ENCODE measurements at places on chromosomes 6 and 20.

DNA sequence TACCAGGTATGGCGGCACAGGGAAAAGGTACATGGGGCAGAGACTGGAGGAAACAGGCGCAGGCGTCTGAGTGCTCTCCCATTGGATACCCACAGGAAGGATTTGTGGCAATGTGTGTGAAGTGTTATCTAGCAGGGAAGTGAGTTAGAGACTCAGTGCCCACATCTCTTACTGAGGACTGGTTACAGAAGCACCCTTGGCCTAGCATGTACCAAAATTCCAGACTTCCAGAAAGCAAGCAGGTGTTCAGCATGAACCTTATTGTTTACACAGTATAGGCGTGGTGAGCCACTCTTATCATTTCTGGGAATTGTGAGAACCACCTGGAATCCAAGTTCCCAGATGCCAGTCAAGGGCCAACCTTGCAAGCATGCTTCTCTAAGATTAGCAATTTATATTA, 14.2 kb downstream of the MANBAL start:
- DNase-seq, result no peak

GRCh38 chr20:1491860-1492642, 831 bp upstream of the SIRPB2 start:
- DNase-seq, result no peak

DNA sequence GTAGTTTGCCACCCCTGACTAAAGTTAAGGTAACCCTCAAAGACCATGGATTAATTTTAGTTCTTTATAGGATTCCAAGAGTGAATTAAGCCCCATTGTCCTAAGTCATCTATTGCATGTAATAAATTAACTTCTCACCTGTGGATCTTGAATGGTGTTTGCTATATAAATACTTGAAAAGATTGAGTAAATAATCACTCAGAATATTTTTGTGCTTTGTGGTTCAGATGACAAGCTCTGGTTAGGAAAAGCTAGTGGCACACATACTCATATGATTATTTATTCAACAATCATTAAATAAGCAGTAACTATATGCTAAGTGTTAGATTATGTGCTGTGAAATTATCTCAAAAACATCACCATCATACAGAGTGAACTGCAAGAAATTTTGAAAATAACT, 203.2 kb downstream of the OGFRL1 start:
- no peak for DNase-seq

DNA sequence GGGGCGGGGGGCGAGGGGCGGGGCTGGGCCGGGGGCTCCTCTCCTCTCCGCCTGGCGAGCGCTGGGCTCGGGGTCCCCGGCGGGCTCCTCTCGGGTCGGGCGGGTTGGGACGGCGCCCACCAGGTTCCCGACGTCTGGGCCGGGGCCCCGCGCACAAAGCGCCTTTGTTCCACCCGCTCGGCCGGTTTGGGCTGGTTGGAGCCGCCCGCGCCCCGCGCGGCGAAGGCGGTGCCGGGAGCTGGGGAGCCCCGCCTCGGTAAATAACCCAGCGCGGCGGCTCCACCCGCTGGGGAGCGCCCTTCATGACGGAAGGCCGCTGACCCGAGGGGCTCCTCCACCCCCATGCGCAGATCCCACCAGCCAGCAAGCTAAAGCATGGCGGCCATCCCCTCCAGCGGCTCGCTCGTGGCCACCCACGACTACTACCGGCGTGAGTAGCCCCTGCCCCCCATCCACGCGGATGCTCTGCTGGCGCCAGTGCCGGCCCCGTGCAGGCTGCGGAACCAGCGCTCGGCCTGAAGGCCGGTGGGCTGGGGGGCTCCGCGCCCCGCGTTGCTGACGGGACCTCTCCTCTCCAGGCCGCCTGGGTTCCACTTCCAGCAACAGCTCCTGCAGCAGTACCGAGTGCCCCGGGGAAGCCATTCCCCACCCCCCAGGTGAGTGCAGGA, 503 bp downstream of the PPDPF start:
- peak; percentile 69 for DNase-seq

Measured in choroid plexus epithelial cell (primary cell).